H4 (cell line): ENCODE measurements at places on chromosomes 13 and 19. TPM values are rescaled to one million over a fixed set of nuclear protein-coding genes. Genes with fewer than 3 reads are reported as not detected.

BST2 gene
- 273 and 396 TPM in 2 replicates for total RNA-seq

IGSF23 gene
- total RNA-seq: not detected in 2 replicates

GRCh38 chr19:46551164-46551563 lies 50.0 kb upstream of the CALM3 start:
- no peak for DNase-seq

GRCh38 chr19:6138066-6138465 lies 2.6 kb downstream of the ACSBG2 start:
- peak; percentile 35 for DNase-seq

LGALS14 gene
- total RNA-seq: not detected in 2 replicates

ZNF682 gene
- total RNA-seq: 2.1 and 15.0 TPM in 2 replicates

DNA sequence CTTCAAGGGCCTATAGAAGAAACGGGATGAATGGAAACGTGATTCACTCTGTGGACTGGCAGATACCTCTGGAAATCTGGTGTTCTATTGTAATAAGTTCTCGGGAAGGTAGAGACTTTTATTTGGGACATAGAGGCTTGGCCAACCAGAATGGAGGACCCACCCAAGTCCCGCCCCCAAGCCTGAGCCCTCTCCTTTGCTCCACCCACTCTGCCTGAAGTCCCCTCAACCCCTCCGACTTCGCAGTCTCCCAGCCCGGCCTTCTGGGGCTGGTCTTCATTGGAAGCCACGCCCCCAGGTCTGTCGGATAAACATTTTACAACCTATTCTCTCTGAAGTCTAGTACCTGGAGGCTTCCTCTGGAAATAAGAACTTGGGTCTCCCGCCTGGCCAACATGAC lies 16.9 kb downstream of the FBXL12 start:
- DNase-seq: no peak

- no peak for DNase-seq
Measured at GRCh38 chr13:26599860-26600259, 42.4 kb downstream of the WASF3 start.
